ENCODE measurements at places on chromosomes 5 and 9.

DNA sequence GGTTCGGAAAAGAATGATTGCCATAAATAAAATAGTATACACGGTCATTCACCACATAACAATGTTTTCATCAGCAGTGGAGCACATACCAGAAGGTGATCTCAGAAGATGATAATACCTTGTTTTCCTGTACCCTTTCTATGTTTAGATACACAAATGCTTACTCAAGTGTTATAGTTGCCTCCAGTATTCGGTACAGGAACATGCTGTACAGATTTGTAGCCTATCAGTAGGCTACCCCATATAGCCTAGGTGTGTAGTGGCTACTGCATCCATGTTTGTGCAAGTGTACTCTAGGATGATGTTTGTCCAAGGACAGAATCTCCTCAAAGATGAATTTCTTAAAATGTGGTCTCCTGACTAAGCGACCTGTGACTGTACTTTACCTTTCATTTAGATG is 59.2 kb downstream of the ICE1 start:
- no peak for DNase-seq

DNA sequence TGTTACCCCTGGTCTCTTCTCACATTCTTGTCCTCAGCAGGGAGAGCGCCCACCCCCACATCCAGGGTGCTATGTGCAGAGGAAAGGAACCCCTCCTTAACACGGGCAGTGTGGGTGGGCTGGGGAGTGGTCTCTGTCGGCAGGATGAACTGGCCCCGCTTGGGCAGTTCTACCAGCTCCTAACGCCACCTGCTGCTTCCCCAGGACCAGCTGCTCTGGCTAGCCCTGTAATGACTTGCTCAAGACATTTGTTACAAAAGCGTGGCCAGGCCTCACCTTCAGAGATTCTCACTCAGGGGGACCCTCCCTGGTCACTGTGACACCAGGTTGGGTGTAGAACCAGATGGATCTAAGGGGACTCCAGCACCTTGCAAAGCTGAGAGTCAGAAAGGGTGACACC is 82.4 kb downstream of the HMCN2 start:
- DNase-seq = no peak

DNA sequence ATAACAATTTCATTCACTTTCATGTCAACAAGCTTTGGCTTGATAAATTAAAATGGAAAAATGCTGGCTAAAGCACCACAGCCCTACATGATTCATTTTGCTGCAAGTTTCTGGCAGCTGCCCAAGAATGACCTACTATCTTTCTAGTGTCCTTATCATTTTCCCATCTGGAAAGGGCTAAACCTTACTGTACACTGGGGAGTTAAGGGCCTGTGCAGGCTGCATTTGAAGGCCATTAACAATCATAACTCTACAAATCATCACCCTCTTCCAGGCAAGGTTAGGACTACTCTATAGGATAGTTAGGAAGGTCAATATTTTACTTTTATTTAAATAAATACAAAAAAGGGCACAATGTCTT is 579.7 kb upstream of the ZNF608 start:
- DNase-seq = no peak

- no peak for DNase-seq
These were observed 88.9 kb downstream of the S1PR3 start for GRCh38 chr9:89080193-89080592.

DNA sequence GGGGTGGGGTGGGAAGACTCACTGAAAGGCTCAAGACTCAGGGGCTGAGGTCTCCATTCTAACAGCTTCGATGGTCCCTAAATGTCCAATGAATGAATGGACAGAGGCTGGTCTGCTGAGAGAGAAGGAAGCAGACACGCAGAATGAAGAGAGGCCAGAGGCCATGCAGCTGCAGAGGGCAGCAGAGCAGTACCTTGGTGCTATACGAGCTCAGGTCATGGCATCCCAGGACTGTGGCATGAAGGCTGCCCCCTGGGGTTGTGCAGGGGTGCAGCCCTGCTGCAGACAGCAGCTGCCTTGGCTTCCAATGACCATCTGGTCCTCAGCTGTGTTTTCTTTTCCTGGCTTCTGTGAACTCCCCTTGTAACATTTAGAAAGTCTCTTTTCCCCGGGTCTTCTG is 15.2 kb upstream of the CORO2A start:
- no peak for DNase-seq

DNA sequence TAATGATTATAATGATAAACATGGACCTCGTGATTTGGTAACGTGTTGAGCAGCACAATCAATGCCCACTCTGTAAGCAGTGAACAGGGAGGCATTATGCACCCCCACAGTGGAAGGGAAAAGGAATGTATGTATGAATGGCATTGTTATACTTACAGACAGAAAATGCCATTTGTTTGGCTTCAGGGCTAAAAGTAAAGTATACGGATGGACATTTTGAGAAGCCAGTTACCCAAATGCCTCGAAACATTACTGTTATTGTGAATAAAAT is 260.2 kb upstream of the PPP1R2B start:
- DNase-seq = peak; percentile 91

DNA sequence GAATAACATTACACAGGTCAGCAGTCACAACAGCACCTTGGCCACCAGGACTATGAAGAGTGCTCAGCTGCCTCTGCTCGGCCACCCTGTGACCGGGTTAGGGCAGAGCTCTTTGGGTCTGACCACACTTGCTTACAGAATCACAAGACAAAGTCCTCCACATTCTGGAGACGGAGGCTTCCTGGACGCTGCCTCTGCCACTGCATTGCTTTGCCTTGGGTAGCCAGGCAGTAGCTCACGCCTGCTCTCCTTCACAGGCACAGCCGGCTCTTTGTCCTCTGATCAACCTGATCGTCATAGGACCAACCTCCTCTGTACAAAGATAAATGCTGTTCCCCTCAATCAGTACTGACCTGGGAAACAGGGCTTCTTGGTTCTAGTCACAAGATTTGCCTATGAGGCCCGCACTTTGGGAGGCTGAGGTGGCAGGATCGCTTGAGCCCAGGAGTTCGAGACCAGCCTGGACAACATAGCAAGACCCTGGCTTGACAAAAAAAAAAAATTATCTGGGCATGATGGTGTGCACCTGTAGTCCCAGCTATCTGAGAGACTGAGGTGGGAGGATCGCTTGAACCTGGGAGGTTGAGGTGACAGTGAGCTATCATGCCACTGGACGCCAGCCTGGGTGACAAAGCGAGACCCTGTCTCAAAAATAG is 128.4 kb upstream of the IER5L start:
- DNase-seq = no peak

- no peak for DNase-seq
These were observed 52.8 kb upstream of the CCDC112 start for GRCh38 chr5:115349001-115349817.

- no peak for DNase-seq
These were observed 390.1 kb downstream of the DMRT2 start for GRCh38 chr9:1440256-1440655.

- DNase-seq = no peak
These were observed 241.8 kb downstream of the CDH12 start for GRCh38 chr5:22611327-22611726.

GRCh38 chr9:114735704-114736103 is 53.7 kb upstream of the TEX48 start:
- DNase-seq = no peak

DNA sequence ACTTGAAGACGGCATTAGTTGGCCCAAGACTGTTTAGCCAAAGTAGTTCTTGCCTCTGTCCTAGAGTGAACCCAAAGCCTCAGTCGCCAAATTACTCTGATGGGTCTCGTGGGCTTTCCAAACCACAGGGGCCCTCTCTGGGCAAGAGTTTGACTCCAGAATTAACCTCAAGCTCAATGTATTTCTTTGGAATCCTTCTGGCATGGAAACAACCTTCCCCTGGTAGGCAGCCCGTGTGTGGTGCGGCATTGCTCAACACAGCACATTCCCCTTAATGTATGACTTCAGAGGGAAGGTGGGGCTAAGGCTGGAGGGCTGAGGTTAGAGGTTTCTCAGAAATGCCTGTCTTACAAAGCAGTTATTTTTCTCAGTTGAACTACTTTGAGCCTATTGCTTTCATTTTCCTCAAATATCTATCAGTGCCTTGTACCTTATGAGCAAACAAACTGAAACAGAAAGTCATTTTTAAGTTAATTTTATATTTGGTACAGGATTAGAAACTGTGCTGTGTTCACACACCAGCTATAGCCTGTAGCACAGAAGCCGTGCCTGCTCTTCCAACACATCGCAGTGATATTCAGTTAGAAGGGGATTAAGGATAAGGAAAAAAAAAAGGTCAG is 123.9 kb upstream of the HAPLN1 start:
- no peak for DNase-seq

DNA sequence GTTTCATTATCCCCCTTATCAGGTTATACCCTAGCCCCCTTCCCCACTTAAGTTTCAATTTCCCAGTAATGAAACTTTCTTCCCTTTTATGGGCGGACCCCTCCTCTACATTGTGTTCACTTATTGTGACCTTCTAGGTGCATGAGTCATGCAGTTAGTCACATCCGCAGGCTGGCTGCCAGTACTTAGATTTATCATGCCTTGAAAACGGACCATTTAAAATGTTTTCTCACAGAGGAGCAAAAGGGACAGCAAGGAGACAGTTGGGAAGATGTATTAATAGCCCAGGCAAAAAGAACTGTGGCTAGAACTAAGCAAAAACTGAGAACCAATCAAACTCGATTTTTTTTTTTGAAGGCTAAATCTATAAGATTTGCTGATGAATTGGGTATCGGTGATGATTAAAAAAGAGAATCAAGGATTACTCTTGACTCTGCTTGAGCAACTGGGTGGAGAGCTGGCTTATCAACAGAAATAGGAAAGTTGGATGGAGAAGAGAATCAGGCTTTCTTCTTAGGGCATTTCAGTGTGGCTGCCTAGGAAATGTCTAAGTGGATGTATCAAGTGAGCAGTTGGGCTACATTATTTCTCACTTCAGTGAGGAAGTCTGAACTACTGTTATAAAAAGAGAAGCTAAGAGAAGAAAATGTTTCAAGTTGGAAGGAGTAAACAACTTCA is 615.0 kb downstream of the HINT1 start:
- no peak for DNase-seq

GRCh38 chr9:72911816-72912215 is 41.0 kb downstream of the ALDH1A1 start:
- no peak for DNase-seq

GRCh38 chr9:36163786-36164170 is 5.4 kb upstream of the CCIN start:
- DNase-seq = no peak

DNA sequence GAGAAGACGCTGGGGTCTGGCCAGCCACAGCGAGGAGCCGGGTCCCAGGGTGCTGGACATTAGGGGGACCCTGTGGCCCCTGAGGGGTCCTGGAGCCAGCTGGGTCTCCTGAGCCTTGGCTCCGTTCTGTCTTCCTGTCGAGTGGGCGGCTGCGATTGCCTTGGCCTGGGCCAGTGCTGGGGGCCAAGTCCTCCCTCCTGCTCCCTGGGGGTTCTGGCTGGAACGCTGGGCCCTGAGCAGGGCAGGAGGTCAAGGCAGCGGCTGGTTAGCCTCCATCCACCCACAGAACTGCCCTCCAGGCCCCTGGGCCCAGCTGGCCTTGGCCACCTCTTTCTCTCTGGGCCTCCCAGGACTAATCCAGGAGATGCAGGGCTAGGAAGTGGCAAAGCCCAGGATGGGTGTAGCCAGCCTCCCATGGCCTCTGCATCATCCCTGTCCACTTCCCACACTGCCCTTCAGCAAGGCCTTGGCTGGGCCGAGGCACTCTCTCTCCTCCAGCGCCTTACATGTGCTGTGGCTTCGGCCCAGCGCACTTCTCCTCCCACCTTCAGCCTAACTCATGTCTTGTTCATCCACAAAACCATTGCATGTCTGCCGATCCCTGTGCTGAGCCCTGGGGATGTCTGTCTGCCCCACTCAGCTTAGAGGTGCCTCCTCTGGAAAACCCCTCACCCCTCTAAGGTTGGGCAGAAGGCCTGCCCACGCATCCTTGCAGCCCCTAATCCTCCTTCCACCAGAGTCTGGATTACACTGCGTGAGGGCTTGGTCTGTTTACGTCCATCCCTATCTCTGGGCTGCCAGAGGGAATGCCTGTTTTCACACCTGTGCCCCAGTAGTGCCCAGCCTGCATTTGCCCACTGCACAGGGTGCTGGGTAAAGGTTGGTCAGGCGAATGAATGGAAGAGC is 5.0 kb downstream of the LAMC3 start:
- DNase-seq = no peak

DNA sequence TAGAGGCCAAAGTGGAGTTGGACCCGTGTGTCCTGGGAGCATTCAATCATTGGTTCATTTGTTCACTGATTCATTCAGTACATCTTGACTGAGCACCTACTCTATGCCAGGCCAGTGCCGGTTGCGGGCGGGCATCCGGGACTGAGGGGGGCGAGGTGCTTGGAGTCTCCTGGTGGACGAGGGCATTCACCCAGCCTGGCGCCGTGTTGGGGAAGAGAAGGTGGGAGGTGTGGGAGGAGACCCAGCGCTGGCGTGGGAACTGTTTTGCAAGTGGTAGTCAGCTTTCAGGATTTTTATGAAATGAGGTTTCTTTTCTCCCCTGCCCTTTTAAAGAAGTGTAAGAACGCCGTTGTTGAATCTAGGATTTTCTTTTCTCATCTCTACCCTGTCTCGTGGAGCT is 37.2 kb downstream of the NCS1 start:
- DNase-seq = no peak

Measured in hippocampal formation (tissue), 2 donors.